SK-MEL-5 (cell line): ENCODE measurements at places on chromosomes 5 and 9. TPM values are rescaled to one million over a fixed set of nuclear protein-coding genes. Genes with fewer than 3 reads are reported as not detected.

ANKH gene
- total RNA-seq = 32.7 and 35.0 TPM in 2 replicates

FPGS gene
- total RNA-seq = 41.4 and 45.2 TPM in 2 replicates

PCA3 gene
- total RNA-seq = 0.13 and 0.21 TPM in 2 replicates

RPL7A gene
- total RNA-seq = 2,381 and 2,529 TPM in 2 replicates

CARTPT gene
- total RNA-seq = not detected in 2 replicates
